ENCODE measurements at places on chromosomes 6 and 20. TPM values are rescaled to one million over a fixed set of nuclear protein-coding genes. Genes with fewer than 3 reads are reported as not detected.

GRCh38 chr20:9838378-9839295, at the start of gene PAK5:
PAK5 (minus strand) TSS chr20:9839076; CDS start chr20:9644328, 194,748 bp downstream.
- DNase-seq: peak; percentile 94

- DNase-seq: no peak
Observed at GRCh38 chr6:55524441-55524840, 54.6 kb downstream of the HMGCLL1 start.

- DNase-seq: no peak
Observed at GRCh38 chr20:25031241-25031640, 26.7 kb downstream of the ACSS1 start.

GRCh38 chr6:44235891-44236516, 10.9 kb upstream of the HSP90AB1 start:
- no peak for DNase-seq

DNA sequence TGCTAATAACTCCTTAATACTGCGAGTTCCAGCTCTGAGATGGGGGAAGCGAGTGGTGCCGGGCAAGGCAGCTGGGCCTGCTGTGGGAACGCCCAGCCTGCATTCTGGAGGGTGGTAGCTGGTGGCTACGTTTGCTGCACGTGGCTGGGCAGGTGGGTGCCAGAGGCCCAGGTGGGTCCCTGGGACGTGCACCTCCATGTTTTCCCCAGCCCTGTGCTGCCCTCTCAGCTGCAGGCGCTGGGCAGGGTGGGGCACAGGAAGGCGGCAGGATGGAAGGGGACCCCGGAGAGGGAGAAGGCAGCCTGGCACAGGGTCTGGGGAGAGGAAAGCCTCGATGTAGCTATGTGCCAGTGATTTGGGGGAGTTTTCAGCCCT, 388.8 kb downstream of the CDH4 start:
- no peak for DNase-seq

DNA sequence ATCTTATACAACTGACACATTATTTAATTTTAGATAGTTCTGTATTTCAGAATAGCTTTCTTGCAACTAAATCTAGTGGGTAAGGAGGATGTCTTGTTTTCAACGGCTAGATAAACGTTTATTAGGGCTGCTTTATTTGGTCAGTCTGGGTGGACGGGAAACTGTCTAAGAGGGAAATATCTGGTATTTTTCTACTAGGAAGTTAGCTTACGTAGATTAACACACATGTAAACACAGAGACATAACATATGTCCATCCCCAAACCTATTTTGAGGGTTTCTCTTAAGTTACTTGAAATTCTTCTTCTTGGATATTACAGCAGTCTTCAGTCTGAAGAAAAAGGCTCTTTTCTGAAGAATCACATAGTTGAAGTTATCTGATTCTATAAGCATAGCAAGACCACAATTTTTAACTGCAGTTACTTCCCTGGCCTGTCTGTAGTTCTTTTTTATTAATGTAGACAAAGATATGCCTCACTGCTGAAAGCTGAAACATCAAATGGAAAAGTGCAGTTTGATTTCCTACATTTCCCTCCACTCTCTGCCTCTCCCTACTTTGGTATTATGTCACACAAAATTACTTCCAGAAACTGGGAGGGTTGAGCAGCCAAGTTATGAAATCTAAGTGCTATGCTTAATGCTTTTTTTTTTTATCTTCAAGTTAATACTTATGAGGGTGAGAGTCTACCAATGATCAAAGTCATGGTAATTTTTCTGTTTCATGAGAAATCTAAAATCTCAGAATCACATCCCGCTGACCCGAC, 37.4 kb downstream of the PLAGL1 start:
- DNase-seq: no peak

GRCh38 chr6:5665173-5665572, 341.6 kb downstream of the NRN1 start:
- DNase-seq: no peak

- DNase-seq: no peak
Observed at GRCh38 chr20:50554694-50555579, 44.8 kb downstream of the PTPN1 start.

DNA sequence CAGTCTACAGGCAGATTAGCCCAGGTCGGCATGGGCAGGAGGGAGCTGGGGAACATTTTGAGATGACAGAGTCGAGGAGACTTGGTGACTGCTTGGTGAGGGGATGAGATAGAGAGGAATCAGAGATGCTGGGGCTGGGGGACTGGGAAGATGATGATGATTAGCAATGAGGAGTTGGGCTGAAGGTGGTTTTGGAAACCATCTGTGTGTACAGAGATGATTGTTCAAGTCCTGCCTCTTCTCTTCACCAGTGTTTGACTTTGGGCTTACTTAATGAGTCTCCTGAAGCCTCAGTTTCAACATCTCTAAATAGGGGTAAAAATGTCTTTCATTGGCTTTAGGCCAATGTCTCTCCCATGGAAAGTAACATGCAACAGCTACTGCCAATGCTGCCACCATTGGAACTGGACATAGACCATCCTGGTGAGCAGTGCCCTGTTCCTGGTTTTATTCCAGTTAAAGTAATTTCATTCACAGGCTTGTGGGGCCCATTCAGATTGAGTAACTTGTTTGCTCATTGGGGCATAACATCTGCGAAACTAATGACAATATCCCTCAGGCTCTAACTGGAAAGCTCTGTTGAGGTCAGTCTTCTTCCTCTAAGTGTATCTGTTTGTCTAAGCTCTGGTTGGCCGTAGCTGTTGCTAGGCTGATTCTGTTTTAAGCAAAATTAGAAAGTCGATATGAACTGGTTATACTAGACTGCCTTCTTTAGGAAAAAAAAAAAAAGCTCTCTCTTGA, 99.1 kb downstream of the ARMC2 start:
- peak; percentile 75 for DNase-seq

DNA sequence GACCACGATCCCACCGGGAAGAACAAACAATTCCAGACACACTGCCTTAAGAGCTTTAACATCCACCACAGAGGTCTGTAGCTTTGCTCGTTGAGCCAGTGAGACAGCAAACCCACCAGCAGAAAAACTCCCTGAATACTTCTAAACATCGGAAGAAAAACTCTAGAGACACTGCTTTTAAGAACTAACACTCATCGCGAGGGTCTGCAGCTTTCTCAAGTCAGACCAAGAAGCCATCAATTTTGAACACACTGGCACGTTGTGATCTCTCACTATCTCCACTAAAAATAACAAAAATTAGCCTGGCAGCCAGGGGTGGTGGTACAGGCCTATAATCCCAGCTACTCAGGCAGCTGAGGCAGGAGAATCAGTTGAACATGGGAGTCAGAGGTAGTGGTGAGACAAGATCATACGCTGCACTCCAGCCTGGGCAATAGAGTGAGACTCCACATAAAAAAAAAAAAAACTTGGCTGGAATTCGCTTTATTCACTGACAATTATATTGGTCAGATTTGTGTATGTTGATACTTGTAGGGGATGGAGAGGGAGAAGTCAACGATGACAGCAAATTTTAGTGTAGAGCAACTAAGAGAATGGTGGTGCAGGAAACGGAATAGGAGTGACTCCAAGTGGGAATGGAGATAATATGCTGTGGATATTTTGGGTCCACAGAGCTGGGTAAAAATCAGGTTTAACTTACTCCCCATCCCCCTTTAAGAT, 860 bp upstream of the TMEM14C start:
- DNase-seq: no peak

GRCh38 chr6:162922563-162923166, 194.9 kb downstream of the PACRG start:
- no peak for DNase-seq

DNA sequence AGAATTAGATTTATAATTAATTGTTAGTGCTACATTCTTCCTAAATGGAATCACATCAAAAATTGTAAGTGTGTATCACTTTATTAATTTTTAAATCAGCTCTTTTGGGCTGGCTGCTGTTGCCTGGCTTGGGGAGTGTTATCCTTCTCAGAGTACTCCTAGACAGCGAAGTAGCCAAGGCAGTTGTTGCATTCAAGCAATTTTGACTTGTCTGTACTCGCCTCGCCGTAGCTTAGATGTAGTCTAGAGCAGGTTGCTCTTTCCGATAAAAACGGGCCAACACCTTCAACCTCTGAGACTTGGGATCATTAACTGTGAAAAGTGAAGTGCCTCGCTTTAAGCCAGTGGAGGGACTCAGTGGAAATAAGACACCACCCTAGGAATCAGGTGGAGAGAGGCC, 151.3 kb downstream of the FARS2 start:
- DNase-seq: no peak

The SMAP1 gene
- polyA plus RNA-seq: 12.6 TPM

The PNISR gene
- 63.0 TPM for polyA plus RNA-seq

The IFNGR1 gene
- 16.7 TPM for polyA plus RNA-seq

The SLC22A7 gene
- not detected for polyA plus RNA-seq

The TGM2 gene
- polyA plus RNA-seq: 676 TPM

The RAB23 gene
- polyA plus RNA-seq: 6.6 TPM

The SEMG1 gene
- polyA plus RNA-seq: not detected

The CTAGE9 gene
- polyA plus RNA-seq: not detected

The MYL9 gene
- not detected for polyA plus RNA-seq

The SNTA1 gene
- polyA plus RNA-seq: 11.2 TPM

The EYA4 gene
- 0.08 TPM for polyA plus RNA-seq
